ENCODE measurements at places on chromosomes 4 and X.

DNA sequence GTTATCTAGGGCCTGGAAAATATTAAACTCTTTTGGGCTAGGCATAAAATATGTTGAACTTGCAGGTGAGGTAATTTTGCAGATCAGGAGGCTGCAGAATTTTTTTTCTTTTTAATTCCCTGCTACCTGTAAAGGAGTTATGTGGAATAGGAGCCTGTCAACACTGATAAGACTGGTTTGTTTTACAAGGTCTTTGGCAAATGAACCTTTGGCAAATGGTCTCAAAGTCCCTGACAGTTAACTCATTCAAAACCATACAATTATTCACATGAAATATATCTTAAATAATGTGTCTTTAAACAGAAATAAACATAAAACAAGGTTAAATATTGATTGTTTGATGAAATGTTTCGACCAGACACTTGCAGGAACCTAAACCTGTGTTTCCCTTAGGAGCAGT, 340.2 kb downstream of the GASK1B start:
- no peak for DNase-seq

DNA sequence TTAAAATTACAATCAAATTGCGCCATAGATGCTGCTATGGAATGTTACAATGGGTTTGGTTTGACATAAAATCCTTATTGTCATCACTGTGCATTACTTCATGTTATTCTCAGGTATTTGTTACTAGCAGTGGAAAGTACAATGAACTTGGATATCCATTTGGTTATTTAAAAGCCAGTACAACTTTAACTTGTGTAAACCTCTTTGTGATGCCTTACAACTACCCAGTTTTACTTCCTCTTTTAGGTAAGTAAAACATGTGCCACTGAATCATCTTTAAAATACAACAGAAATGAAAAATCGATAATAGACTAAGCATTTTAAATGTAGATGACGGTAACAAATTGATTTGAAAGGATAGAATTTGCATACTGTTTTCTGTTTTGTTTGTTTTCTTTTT, 35.6 kb downstream of the INTS6L start:
- DNase-seq: no peak

DNA sequence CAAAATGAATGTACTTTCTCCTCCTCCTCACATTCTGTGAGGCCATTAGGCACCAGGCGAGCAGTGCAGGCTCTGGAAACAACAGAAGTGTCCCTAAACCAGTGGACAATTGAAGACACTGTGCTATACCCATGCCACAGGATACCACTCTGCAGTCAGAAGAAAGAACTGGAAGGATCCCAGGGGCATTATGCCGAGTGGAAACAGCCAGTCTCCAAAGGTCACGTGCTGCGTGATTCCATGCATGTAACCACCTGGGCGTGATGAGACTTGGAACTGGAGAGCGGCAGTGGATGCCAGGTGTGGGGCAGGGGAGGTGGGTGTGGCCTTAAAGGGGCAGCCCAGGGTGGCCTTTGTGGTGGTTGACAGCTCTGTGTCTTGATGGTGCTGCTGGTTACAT, 139.4 kb downstream of the EVC2 start:
- DNase-seq: no peak

GRCh38 chr4:127634181-127634580, 1.4 kb downstream of the INTU start:
- no peak for DNase-seq

DNA sequence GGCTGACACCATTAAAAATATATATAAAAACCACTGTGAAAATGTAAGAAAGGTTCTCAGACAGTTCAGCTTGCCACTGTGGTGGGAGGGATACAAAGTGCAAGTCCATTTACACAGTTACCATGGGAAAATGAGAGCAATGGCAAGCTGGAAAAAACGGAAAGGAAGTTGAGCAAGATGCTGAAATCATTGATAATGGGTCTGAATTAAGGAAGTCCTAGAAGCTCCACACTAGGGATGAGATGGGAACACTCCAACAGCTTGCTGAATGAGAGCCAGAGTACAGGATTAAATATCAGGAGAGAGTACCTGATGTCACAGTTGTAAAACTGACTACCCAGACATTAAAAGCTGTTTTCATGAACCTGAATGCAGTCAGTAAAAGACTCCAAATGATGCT, 218.6 kb downstream of the PRDM5 start:
- no peak for DNase-seq

DNA sequence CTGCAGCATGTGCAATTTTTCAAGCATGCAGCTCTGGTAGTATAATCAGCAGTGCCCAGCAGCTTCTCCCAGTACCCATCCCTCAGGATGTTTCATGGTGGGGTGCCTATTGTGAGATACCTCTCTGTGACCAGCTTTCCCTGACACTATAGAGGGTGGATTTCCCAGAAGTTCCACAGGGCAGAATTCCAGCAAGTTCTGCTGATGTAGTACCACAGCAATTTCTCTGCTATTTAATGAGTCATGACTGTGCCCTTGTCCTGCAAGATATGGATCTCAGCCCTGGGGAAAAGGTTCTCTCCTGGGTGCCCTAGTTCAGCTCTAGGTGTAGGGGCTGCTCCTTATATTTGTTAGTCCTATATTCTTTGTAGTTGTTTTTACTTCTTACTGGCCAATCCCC, 174.8 kb downstream of the ENOX2 start:
- no peak for DNase-seq

GRCh38 chr4:107069049-107069448, 32.9 kb upstream of the DKK2 start:
- no peak for DNase-seq

DNA sequence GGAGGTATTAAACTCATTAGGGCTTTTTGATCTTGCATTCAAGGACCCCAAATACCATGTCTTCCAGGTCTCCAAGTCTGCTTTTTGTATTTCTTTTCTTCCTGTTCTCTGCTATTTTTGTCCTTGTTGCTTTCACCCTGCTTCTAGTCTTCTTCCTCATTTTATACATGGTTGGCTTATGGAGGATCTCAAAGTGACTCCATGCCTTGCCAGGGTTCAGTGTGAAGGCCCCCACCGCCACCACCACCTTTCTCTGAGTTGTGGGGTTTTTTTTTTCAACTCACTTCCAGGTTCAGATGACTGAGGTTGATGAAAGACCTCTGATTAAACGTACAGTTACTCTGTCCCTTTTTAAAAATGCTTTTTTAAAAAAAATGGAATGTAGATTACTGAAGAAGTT, 96.3 kb downstream of the MAML3 start:
- DNase-seq: no peak

GRCh38 chr4:99629962-99630554, 27.6 kb downstream of the C4orf54 start:
- no peak for DNase-seq

GRCh38 chr4:121192013-121192412, 27.9 kb upstream of the TNIP3 start:
- no peak for DNase-seq

DNA sequence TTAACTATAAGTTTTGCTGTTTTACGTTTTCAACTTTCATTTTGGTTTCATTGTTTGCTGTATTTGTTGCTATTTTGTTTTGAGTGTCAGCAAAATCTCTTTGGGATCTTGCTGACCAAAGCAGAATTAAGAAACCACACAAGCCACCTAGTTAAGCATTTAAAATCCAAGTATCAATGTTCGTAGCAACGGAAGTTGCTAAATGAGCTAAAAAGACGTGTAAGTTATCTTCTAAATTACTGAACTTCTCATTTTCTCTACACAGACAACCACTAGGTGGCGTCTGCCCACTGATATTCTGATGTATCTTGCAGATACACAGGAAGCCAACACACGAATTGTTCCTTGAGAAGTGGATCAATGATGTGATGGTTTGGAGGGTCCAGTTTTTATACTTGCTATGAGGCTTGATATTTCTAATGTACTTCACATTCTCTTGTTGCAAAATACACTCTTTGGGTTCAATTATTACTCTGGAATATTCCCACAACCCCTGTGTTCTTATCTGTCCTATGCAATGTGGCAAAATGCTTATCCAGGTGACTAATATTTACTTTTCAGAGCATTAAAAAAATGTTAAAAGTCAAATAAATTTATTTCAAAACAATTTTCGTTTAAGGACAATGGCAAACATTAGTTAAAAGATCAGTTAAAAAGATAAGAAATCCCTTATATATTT, 250.5 kb downstream of the TECRL start:
- DNase-seq: no peak

GRCh38 chr4:111323916-111324315, 701.0 kb upstream of the PITX2 start:
- no peak for DNase-seq

DNA sequence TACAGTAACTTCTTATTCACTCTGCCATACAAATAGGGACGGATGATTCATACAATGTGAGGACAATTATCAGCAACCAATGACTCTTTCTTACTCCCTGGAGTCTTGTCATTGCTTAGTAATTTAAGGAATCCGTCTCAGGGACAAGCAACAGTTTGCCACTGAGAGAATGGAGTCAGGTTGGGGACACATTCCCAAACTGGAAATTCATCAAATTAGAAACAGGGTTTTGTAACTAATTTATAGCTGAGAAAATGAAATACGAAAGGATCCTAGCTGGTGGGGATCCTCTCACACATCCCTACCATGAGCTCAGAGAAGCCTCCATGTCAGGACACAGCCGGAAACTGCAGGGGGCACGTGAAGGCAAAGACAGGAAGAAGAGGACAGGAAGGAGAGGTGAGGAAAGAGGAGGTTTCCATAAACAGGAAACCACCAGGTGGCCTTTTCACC, 50.4 kb upstream of the KDR start:
- peak; percentile 83 for DNase-seq

- DNase-seq: no peak
Observed at GRCh38 chrX:109635146-109635545, 10.2 kb upstream of the KCNE5 start.
